ENCODE measurements at places on chromosomes 5 and 9. TPM values are rescaled to one million over a fixed set of nuclear protein-coding genes. Genes with fewer than 3 reads are reported as not detected.

GRCh38 chr5:91142819-91143218, 240.3 kb downstream of the ARRDC3 start:
- DNase-seq = no peak

DNA sequence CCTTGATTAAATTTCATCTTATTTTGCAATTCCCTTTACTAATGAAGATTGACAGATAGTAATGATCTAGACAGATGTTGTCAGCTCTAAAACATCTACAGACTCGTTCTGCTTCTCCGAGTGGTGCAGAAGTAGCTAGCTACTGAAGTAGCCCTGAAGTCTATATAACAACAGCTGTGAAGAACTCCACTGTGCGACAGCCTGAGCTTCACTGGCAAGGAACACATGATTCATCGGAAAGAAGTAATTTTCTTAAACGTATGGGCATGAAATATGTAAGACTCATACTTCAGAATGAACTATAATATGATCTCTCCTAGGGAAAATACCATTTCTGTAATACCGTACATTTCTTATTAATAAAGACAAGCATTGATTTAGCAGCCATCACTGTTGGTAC, 96.2 kb downstream of the TRPM3 start:
- DNase-seq = no peak

DNA sequence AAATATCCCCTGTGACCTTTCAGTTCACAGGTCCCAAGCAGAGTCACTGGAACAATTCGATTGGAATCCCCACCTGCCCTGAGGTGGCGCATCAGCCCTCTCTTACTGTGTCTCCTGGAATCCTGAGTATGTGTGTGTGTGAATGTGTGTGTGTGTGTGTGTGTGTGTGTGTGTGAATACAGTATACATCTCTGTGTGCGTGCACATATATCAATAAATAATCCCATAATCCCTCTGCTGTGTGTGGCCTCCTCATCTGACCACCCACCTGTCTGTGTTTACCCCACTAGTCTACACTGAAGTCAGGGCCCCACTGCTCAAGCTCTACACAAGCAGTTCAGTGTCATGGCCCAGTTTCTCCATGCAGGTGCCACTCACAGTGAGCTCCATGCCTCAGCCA, 187.4 kb downstream of the ERCC6L2 start:
- DNase-seq = no peak

- DNase-seq = no peak
These were observed 13.2 kb downstream of the ATOX1 start for GRCh38 chr5:151745071-151745705.

DNA sequence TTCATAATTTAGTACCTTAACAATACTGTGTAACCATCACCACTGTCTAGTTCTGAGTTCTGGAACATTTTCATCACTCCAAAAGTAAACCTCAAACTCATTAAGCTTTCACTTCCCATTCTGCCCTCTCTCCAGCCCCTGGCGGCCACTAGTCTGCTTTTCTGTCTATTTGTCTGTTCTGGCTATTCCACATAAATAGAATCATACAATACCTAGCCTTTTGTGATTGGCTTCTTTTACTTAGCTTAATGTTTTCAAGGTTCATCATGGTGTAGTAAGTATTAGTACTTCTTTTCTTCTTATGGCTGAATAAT, 138.7 kb downstream of the RAPGEF6 start:
- DNase-seq = no peak

- no peak for DNase-seq
These were observed 605.4 kb downstream of the TLE1 start for GRCh38 chr9:81083854-81084512.

DNA sequence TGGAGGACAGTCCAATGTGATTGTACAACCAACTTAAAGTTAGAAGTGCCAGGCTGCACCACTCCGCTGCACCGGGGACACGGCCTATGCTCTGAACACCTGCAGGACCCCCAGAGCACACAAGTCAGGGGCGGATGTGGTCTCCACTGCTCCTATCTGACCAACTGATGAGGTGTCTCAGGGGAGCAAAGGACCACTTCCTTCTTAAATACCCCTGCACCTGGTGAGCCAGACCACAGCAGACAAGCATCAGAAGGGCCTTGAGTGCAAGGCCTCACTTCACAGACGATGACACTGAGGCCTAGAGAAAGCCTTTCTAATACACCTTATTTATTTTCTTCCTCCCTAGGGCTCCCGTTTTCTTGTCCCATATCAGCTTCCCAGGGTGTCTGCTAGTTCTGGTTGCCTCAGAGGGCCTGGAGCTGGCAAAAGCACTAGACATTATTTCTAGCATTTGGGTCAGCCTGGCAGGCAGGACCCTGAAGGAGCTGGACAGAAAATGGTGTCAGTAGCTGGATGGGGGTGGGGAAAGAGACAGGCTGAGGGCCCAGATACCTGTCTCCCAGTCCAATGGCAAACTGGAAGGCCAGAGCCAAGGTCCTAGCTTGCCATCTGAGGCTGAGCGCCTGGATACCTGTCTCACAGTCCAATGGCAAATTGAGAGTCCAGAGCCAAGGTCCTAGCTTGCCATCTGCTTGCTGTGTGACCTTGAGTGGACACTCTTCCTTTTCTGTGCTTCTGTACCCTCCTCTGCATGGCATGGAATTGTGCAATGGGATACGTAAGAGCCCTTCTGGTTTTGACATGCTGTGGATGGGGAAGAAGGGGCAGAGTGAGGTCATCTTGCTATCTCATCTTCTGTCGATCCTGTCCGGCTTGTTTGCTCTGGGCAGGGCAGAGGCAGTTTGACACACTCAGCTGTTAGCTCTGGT, 9.0 kb downstream of the CCDC69 start:
- no peak for DNase-seq

SPINK7 gene
- not detected for total RNA-seq

SAPCD2 gene
- total RNA-seq = 0.74 TPM
